ENCODE measurements at places on chromosomes 1 and 21.
A peak's percentile ranks its signal among the peaks of the same experiment; 100 is the strongest.

DNA sequence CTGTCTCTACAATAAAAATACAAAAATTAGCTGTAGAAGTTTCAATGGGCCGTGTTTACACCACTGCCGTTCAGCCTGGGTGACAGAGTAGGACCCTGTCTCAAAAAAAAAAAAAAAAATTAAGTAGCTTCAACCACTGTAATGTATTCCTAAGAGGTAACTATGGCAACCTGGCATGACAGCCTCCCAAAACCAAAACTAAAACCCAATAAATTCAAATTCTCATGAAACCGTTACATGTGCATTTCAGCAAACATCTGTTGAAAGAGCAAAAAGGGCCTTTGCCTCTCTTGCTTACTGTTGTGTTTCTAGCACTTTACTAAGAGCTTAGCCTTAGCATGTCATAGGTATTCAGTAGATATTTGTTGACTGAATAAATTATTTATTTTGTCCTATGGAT lies 33.5 kb downstream of the ODR4 start:
- DNase-seq = no peak

DNA sequence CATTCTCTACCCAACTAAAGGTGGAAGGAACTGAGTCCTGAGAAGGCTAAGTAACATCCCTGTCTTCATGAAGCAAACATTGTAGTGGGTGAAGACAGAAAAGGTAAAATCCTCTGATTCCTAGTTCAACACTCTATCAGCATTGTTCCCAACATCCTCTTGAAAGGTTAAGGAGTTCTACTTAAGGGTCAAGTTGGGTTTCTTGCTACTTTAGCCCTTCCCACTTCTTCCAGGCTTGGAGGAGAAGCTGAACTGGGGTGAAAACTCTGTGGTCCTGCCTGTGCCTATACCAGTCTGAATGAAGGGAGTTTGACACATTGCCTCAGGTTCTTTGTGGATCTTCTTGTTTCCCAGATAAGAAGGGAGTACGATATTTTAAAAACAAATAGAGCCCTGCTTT lies 54.1 kb downstream of the ATP2B4 start:
- no peak for DNase-seq

- no peak for DNase-seq
Measured at GRCh38 chr1:165645654-165646366, 14.8 kb downstream of the MGST3 start.

DNA sequence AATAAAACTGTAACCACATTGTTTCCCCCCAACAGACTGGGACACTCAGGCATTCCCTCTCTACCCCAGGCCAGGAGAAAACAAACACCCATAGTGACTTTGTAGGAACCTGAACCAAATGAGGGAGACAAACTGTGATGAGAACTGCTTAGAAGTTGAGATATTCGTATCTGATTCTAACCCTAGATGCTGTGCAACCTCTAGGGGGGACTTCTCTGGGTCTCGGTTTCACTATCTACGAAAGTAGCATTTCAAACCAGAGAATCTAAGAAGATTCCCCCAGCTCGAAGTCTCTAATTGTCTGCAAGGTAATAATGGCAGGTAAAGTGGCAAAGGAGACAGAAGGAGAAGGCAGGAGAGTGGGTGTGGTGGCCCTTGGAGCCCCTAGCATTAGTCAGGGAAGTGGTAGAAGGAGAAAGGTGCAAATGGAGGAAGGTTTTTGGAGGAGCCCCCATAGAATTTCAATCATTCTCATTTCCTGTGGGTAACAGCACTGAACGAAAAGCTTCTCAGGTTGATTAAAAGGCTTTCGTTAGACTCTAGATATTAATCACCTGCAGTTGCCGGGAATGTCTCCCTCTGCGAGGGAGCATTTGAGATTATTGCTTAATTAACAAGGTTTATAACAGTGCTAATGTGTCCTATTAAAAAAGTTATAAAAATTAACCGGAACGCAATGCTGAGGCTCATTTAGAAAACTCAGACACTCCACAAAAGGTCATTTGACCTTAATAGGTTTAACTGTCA lies 46.4 kb downstream of the BEND5 start:
- no peak for DNase-seq

DNA sequence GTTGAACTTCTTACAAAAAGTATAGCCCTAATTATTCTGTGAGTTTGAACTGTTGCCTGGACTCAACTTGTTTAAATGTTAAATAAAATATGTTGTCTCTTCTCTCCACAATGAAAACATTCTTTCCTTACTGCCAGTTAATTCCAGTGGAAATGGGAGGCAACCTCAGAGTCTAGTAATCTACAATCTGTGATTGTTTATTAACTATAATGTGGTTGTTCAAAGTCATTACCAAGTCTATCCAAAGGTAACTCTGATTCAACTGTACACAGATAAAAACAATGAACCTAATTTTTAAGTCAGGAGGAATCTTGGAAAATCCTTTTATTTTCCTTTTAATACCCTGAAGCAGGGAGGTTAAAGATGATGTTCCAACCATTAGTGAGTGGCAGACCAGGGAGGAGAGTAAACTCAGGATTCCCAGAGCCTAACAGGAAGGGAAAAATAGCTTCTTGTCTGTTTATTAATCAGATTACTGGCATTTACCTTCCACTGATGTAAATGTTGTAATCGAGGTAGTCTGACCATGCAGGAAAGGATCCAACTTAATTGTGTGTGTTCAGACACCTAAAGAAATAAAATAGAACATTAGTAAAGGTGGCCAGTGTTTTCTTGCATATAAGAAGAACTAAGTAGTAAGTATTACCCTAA lies 57.1 kb upstream of the TBX15 start:
- DNase-seq = no peak

DNA sequence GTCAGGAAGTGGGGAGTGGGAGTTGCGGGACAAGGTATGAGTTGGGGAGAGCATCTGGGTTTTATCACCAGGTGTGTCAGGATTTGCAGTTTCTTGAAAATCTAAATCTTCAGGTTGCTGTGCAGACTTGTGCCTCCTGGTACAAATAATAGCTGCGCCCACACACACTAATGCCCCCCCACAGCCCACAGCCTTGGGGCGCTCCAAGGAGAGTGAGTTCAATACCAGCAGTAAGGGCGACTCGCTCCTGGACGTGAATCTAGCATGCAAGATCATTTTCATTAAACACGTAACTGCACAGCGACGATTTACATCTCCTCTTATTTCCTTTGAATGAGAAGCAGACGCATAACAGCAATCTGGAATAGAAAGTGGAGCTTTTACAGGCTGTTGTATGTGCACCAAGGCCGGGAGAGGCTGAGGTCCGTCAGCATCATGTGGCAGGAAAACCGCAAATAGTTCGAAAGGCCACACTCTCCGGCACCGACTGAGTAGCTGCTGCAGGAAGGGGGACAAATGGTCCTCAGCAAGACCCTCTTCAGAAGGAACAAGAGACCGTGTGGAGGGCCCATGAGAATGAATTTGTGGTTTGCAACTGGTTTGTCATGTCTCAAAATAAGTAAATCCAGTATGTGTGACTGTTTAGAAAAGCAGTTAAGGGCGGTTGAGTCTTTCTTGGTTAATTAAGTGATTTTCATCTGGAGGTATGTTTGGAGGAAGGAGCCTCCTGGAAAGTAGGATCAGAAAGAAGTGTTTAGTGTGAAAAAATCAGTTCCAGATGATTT lies 439.5 kb downstream of the SMYD3 start:
- DNase-seq = no peak

DNA sequence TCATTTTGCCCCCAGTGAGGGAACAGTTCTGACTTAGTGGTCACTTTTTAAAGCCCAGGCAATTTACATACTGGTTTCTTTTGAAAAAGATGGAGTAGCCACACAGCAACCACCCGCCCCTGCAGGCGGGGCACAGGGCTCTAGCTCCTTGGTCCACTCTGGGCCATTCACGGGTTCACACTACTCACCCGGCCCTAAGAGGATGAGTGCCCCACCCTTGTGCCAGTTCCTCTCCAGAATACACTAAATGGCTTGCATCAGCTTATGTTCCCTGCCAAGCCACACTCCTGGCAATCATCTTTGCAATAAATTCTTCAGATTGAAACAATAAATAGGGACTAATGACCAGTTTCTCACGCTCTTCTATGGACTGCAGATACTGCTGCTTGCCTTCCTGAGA lies 15.7 kb upstream of the ATP13A2 start:
- DNase-seq = no peak

- DNase-seq = no peak
Measured at GRCh38 chr1:54978528-54979326, 1.7 kb upstream of the TMEM61 start.

DNA sequence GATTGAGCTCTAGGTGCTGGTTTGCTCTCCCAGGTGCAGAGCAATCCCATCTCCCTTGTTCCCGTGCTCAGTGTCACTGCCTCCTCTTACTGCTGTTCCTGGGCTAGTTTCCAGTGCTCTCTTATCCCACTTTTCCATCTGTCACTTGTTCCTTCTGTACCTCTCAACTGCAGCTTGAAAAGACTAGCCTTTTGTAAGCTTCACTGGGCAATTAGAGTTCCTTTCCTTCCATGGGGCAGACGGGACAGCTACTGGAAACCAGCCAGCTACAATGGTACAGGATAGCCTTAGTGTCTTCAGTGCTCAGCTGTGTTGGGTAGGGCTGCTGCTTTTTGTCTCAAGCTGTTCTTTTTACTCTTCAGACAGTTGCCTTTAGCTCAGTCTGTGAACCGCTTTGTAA lies 31.6 kb downstream of the AGT start:
- no peak for DNase-seq

DNA sequence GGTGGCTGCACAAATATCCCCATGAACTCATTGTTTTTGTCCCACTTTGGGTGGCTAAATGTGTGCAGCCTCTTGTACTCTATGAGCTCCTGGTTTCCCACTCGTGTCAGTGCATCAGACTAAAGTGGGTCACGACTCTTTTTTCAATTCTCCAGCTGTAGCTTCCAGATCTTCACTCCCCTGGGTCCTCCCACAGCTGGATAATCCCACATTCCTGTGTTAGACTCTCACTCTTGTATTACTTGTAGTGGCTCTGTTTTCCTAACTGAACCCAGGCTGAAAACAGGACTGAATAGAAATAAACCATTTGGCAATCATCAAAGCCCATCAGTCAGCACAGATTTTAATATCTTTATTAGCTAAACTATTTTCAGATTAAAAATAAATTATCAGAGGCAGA lies 60.4 kb downstream of the UBE2U start:
- DNase-seq = no peak

DNA sequence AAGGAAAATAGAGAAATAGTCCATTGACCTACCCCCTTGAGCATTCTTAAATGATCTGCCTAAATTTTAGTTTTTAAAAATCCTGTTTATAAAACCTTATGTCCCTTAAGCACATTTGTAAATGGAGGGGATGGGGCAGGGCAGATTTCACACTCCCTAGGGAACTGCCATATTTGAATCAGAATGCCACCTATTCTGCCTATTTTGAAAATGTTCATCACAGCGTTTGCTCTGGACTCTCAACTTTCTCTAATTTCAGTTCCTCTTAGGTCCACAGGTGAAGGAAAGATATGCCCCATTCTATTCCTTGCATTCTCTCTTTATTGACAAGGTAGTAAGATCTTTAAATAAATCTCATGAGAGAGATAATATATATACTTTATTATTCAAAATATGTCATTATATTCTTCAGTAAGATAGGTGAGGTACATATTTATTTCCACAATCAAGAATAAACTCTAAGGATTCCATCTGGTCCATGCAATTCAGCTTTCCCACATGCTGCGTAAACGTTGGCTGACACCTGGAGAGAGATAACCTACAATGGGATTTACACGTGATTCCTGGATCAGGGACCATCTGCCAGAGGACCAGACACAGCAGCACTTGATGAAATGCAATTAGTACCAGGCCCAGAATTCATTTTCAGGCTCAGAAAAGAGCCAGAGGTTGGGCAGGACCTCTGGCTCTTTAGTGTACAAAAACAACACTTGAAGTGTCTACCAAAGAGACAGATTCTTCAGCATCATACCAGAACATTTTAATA lies 1.2 kb upstream of the LPGAT1 start:
- DNase-seq = no peak

- DNase-seq = peak; percentile 88
Measured at GRCh38 chr1:153977250-153978240, at the start of gene JTB. Gene JTB, minus strand, starts transcription at chr1:153977674. Its CDS starts 422 bp downstream, at chr1:153977252.

GRCh38 chr1:231919239-231919885 lies 292.8 kb downstream of the DISC1 start:
- DNase-seq = no peak

DNA sequence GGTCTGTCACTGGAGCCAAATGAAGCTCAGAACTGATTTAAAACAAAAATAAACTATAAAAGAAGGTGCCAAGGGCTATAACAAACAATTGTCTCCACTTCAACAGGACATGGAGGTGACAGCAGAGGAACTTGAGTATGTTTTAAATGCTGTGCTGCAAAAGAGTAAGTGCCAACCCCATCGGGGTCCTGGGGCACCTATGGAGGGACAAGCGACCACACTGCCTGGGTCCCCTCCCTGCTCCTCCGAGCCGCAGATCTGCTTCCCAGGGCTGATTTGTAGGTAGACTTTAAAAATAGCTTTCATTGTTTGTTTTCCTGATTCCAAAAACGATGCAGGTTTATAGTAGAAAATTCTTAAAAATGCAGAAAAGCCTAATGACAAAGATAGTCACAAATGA lies 42.8 kb downstream of the CAPN9 start:
- no peak for DNase-seq

DNA sequence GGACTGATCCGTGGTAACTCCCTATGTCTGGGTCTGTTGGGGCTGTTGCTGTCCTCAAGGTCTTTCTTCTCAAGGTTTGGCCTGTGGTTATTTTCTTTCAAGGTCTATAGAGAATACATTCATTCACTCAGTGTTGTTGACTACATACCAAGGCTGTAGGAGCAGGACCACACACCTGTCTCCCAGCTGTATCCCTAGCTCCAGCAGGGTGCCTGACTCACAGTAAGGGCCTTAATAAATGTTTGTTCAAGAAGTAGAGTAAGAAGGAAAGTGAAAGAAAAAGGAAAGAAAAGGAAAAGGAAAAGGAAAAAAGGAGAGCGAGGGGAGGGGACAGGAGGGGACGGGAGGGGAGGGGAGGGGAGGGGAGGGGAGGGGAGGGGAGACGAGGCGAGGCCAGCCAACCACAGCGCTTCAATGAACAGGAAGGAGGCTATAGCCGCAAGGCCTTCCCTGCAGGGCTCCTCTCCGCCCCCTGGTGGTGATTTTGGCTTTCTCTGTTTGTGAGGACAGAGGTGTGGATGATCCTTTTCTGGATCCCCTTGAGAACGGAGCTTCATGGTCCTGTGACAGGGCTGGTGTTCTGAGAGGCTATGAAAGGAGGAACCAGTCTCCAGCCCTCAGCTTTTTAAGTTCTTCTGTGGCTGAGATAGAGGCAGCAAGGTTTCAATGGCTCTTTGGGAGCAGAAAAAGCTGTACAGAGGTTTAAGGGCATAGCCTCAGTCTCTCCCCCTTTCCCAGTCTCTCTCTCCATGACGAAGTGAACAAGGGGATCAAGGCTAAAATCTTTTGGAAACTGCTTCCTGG lies 30.6 kb upstream of the LCE5A start:
- no peak for DNase-seq

GRCh38 chr21:36127250-36127904 lies 7.5 kb upstream of the CBR3 start:
- DNase-seq = no peak
